ENCODE measurements at places on chromosomes 3 and 15.
A peak's percentile ranks its signal among the peaks of the same experiment; 100 is the strongest.

DNA sequence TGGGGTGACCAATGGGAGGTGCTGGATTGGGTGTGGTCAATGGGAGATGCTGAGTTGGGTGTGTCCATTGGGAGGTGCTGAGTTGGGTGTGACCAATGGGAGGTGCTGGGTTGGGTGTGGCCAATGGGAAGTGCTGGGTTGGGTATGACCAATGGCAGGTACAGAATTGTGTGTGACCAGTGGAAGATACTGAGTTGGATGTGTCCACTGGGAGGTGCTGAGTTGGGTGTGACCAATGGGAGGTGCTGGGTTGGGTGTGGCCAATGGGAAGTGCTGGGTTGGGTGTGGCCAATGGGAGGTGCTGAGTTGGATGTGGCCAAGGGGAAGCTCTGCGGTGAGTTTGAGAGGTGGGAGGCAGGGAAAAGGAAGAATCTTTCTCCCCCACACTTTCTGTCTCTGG, 250.0 kb upstream of the PROK2 start:
- no peak for DNase-seq

GRCh38 chr3:161602918-161603317, 106.3 kb downstream of the OTOL1 start:
- DNase-seq, result no peak

DNA sequence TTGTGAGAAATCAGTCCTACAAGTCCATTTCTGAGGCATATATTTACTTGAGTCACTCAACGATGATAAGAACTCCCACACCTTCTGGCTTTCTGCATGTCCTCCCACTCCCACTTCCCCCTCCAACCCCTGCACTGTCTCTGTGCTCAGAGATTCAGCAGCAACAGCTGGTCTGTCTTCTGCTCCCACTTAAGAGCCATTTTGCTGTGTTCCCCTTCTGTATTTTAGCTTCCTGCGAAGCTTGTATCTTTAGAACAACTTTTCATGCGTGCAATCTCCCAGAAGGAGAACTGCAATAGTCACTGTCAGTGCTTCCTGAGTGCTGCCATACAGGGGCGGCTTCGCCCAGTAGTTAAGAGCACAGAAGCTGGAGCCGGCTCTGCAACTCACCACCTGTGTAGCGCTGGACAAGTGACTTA, 90.0 kb upstream of the SPATA12 start:
- DNase-seq, result no peak

DNA sequence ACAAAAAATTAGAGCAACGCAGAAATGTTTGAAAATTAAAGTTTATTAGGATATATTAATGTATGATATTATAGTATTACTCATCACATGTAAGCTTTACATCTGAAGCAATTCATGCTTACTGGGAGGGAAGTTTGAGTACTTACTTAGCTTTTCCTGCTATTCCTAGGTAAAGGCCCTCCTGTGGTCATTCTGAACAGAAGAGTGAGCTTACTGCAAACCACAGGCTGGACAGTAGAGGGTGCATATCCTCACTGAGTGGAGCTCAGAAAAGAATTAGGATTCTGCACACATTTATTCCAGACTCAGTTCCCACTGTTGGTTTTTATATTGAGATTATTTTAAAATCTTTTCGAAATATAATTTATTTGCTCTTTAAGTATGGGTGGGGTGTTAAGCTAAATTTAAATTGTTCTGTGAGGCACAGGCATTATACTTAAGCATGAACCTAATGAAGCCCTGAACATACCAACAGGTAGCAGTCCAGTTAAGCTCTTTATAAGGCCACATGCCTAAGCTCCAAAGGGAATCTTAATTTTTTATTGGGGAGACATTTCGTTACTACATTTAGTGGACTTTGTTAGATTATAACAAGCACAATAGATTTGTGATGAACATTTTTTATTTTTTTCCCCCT, 10.2 kb downstream of the MRPS22 start:
- DNase-seq, result no peak

DNA sequence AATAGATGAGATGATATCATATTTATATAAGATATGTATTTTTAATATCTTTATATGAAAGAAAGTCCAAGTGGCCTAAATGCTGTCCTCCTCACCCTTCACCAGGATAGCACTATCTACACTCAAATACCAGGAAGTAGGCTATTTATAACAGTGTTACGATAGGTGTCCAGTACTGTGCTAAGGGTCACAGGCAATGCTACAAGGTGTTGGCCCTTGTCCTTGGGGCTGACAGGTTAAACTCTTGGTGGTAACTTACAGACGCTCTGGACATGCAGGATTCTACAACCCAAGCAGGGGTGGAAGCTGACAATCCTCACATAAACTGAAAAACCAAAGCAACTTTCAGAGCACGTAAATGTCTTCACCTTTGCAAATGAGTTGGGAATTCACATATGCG, 22.3 kb downstream of the NCEH1 start:
- DNase-seq, result no peak

- DNase-seq, result no peak
Measured at GRCh38 chr3:115633467-115633866, 10.2 kb downstream of the GAP43 start.

DNA sequence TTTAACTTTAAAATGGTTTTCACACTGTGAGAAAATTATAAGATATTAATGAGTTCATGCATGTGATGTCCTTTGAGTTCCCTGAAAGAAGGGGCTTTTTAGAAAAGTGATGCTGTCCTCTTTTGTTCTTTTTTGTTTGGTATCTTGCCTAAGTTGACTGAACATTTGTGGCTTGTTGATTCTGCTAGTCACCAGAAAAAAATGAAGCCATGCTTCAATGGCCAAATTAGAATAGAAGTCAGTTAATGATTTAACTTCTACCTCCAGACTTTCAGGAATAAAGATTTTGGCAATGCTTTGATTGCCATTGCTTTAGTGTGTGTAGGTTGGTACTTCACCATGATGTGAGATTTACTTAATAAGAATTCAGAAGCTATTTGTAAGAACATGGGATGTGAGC, 260.6 kb upstream of the NECTIN3 start:
- DNase-seq, result no peak

- no peak for DNase-seq
Measured at GRCh38 chr3:32614956-32615355, 44.3 kb upstream of the DYNC1LI1 start.

DNA sequence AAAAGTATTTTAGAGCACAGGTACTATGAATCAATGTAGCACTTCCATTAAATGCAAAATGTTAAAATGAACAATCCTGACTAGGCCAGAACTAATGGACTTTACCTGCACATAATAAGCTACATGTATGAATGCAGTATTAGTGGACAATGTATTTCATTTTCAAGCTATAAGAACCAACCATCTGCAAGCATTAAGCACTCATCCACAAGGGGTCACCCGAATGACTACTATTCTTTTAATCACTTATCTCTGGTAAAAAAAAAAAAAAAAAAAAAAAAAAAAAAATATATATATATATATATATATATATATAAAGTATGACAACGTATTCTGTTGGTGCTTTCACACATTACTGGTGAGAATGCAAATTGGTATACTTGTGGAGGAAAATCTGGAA, 7.2 kb downstream of the HERC1 start:
- DNase-seq, result no peak

GRCh38 chr3:127025456-127025855, 42.5 kb downstream of the PLXNA1 start:
- no peak for DNase-seq

DNA sequence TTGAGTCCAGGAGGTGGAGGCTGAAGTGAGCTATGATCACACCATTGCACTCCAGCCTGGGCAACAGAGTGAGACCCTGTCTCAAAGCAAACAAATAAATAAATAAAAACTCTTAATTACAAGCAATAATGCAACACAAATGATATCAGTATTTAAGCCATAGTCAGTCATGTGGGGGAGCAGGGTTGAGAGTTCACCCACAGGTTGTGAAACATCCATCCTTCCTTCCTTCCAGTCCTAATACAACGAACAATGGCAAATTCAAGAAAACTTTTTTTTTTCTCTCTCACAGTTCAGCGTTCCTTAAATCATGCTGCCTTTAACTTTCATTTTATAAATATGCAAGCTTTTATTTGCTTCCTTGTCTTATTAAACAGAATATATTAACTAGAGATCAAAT, 24.1 kb downstream of the ZNF592 start:
- DNase-seq, result no peak

GRCh38 chr3:64974401-64974800, 286.6 kb upstream of the ADAMTS9 start:
- DNase-seq, result no peak

- no peak for DNase-seq
Measured at GRCh38 chr3:41477399-41478014, 278.2 kb downstream of the CTNNB1 start.

- DNase-seq, result no peak
Measured at GRCh38 chr15:89441295-89441812, 55.0 kb downstream of the RHCG start.

- DNase-seq, result no peak
Measured at GRCh38 chr3:46191730-46192129, 16.4 kb downstream of the CCR1 start.

- no peak for DNase-seq
Measured at GRCh38 chr3:45817831-45818522, 21.6 kb upstream of the SLC6A20 start.

DNA sequence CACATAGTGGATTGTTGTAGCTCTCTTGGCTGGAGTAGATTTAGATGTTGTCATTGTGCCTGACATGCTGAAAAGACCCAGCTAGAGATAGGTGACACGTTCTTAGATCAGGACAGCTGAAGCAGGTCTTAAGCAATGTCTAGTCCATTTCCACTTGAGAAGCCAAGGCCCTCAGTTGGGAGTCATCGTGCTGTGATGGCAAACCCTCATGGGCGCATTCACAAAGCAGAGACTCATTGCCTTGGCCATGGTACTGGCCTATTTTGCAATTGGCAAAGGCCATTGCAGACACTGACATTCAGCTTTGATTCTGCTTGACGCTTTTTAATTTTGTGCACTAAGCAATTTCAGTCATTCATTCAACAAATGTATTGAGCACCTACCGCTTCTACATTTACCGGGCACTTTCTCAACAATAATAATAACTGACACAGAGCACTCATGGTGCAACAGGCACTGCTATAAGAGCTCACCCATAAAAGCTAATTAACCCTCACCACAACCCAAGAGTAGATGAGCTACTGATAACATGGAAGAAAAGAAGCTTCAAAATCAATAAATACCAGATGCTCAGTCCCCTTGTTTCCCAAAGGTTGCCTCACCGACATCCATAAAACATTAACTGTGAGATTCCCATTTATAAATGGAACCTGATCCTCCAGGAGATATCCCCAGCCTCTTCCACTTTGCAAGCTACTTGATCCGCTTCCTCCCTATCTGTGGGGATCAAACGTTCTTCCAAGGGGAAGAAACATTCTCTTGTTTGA, 200.1 kb downstream of the TLE3 start:
- DNase-seq, result no peak

DNA sequence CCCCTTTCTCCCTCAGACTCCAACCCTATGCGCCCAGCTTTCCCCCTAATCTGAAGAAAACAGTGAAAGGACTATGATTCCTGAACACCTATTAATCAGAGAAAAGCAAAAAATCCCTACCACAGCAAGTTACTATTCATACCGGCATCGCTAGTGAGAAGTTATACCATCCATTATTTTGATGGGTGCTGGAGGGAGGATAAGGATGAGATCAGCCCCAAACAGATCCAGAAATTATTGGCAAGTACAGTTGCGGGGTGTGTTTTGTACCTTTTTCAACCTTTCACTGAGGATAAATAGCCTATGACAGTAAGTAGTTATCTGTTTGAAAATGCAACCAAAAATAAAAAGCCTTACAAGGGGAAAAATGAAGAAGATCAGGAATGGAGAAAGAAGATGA, 59.9 kb upstream of the ADAMTS9 start:
- no peak for DNase-seq

GRCh38 chr3:39146611-39147591, 6.5 kb downstream of the CSRNP1 start:
- DNase-seq, result peak; percentile 57

- DNase-seq, result no peak
Measured at GRCh38 chr3:193731656-193732055, 138.6 kb downstream of the OPA1 start.

DNA sequence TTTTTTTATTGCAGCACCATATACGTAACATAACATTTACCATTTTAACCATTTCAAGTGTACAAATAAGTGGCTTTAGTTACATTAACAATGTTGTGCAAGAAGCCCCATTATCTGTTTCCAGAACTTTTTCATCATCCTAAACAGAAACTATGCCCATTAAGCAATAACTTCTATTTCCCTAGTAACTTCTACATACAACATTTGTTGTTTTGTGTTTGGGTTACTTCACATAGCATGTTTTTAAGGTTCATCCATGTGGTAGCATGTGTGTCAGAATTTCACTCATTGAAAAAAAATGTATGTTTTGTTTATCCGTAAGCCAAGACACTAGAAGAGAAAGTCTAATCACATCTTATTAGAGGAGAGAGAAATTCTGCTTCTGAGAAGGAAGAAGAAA, 450.5 kb upstream of the PDZRN3 start:
- no peak for DNase-seq

DNA sequence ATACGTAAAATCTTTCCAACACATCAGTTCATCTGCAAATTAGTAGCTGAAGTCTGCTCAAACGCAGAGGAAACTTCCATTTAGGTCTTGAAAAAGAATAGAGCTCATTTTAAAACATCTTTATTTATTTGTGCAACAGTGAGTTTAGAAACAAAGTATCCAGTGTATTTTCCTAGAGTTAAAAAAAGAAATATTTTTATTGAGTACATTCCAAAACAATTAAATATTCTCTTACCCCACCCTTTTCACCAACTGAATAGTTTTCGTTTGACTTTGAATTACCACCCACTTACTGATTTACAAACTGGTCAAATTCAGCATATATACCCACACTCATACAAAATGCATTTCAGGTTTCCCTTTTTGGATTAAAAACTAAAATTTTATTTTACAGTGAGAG, 104.7 kb downstream of the ZBTB20 start:
- DNase-seq, result no peak

- DNase-seq, result no peak
Measured at GRCh38 chr3:183215591-183216202, 37.4 kb upstream of the B3GNT5 start.

GRCh38 chr15:68593341-68593740, 14.5 kb downstream of the CORO2B start:
- no peak for DNase-seq

DNA sequence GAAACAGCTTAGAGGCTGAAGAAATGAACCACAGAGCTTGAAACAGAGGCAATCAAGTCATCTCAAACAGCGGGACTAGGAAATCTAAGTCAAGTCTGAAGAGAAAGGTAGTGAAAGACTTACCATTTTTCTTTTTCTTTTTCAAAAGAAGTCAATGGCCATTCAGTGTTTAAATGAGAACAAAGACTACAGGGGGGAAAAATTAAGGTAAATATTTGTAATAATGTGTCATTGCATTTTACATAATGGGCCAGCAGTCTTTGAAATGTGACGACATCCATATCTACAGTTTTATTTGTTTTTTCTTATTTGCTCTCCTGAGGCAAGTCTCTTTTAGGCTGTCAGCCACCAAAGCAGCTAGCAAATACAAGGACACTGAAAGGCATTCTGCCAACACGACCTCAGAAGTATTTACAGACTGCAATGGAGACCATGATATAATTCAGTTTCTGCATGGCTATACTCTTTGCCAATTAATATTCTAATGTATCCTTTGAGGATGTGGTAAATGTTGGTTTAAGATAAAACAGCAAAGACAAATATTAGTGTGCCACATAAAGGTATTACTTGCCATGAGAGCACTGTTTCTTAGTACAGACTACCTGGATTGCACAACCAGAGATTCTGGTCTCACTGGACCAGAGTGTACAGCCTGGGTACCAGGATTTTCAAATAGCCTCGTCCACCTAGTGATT, 307.0 kb upstream of the THBS1 start:
- no peak for DNase-seq

Data from stimulated activated CD4-positive, alpha-beta T cell treated with anti-CD3 and anti-CD28 coated beads, Interleukin-1b, Interleukin-23, amount 100 ng/mL, for 1 hour (primary cell).